ENCODE measurements at places on chromosomes 7 and 10.
A peak's percentile ranks its signal among the peaks of the same experiment; 100 is the strongest.

- DNase-seq, result no peak
Measured at GRCh38 chr7:48505466-48505865, 334.2 kb downstream of the ABCA13 start.

GRCh38 chr10:76341740-76342139 lies 910.3 kb downstream of the LRMDA start:
- no peak for DNase-seq

- DNase-seq, result no peak
Measured at GRCh38 chr10:125626671-125627070, 56.3 kb downstream of the TEX36 start.

DNA sequence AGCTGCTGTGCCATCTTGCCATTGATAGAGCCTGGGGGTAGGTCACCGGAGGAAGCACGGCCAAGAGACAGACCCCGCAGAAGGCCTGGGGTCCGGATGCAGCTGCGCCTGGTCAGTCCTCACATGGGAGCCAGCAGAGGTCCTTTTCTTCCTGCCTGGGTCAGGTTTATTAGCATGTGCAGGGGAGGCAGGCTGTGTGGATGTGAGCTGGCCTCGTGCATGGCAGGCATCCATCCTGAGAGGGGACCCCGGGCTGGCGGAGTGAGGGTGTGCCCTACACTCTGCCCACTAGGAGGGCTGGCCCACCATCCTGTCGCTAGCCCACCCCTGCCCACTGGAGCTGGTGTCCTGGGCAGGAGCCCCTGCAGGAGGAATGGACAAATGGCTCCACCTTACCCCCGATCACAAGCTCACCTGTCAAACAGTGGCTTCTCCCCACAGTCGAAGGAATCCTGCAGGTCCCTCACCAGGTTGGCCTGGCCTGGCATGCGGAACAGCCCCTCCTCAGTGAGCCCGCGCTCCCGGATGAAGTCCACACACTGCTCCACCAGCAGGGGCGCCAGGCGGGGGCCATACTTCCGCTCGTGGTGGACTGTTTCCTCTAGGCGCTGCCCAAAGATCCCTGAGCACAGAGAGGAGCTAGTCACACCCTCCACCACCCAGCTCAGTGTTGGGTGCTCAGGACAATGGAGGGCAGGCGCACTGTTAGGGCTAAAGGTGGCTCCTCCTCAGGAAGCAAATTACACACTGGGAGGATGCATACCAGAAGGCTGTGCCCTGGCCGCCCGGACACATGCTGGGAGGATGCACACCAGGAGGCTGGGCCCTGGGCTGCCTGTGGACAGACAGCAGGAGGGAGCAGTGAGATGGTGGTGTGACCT lies 145.4 kb downstream of the ARHGAP22 start:
- DNase-seq, result peak; percentile 68

DNA sequence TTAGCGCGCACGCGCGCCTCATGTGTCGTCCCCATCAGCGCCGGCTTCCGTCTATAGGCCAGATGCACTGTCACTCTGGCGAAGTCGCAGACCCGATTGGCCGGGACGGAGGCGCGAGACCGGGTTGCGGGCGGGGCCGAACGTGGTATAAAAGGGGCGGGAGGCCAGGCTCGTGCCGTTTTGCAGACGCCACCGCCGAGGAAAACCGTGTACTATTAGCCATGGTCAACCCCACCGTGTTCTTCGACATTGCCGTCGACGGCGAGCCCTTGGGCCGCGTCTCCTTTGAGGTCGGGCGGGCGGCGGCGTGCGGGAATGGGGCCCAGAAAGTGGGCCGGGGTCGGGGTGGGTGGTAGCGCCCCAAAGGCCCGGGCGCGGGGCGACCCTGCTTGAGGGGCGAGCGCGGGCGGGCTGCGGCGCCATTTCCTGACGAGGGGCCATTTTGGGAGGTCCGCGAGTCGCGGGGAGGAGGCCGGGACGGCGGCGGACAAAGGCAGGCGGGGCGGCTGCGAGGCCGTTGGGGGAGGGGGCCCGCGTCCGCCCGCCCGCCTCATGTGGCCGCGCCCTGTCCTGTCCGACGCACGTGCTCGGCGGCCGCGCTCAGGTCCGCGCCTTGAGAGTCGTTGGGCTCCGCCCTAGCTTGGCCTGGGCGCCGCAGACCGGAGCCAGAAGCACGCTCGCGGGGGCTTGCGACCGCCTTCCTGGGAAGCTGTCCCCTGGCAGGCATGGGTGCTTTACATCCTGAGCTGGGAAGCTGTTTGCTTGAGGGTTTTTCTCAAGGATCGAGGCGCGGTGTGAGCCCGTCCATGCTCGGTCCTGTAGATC lies at the start of gene PPIA:
TSS of gene PPIA (plus strand) at position 178 of the 825 bp plus-strand sequence. CDS start at position 222, 44 bp downstream.
- DNase-seq, result peak; percentile 99
